ENCODE measurements at places on chromosomes 7 and 10. TPM values are rescaled to one million over a fixed set of nuclear protein-coding genes. Genes with fewer than 3 reads are reported as not detected.

- DNase-seq = no peak
Measured at GRCh38 chr10:91564026-91564425, 68.8 kb downstream of the PPP1R3C start.

Gene AEBP1
- 13.5 TPM for polyA plus RNA-seq

GRCh38 chr10:16742165-16742960 lies 74.9 kb downstream of the RSU1 start:
- DNase-seq = no peak

Gene ZNF479
- polyA plus RNA-seq = not detected

GRCh38 chr7:115728518-115728917 lies 302.0 kb downstream of the TFEC start:
- DNase-seq = no peak

- DNase-seq = no peak
Measured at GRCh38 chr7:104074529-104074928, 85.1 kb upstream of the RELN start.

GRCh38 chr10:9868499-9868898 lies 1149.2 kb upstream of the CELF2 start:
- DNase-seq = no peak

GRCh38 chr10:94430701-94431100 lies 28.4 kb downstream of the TBC1D12 start:
- no peak for DNase-seq

Gene TLL2
- polyA plus RNA-seq = not detected

Gene VWA2
- not detected for polyA plus RNA-seq

GRCh38 chr7:137804836-137805235 lies 41.9 kb downstream of the DGKI start:
- DNase-seq = no peak

DNA sequence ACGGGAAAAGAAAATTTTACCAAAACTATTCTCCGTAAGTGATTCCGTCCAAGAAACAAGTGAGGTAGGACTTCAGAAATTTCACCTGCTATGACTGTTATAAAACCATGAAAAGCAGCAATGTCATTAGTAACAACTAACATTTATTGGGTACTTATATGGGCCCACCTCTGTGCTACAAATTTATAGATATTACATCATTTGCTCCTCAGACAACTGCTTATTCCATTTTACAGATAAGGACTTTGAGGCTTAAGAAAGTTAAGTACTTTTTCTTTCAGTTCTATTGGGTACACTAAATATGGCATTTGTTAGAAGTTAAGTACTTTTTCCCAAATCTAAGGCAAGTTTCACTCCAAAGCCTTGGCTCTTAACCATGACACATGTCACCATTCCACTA lies 36.3 kb downstream of the HACD1 start:
- DNase-seq = no peak

- DNase-seq = peak; percentile 60
Measured at GRCh38 chr10:43304687-43305333, 37.9 kb upstream of the RASGEF1A start.

GRCh38 chr10:12041766-12042408 lies 722 bp downstream of the UPF2 start:
- DNase-seq = peak; percentile 16

DNA sequence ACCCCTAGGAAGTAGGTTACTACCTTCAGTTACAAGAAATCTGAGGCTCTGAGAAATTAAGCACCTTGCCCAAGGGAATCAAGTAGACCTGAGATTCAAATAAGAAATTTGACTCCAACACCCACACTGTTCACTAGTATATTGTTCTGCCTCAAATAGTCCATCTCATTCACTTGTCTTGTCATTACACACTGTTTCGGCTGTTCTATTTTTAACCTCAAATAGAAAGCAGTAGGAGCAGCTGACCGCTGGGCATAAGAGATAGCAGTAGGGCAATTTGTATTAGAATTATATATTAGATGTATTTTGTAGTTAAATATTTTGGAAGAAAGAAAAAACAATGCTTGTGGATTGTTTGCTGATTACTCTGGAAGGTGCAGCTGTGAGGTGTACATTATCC lies 185.1 kb downstream of the INHBA start:
- DNase-seq = no peak

- DNase-seq = no peak
Measured at GRCh38 chr7:27962273-27962672, 218.3 kb downstream of the JAZF1 start.

GRCh38 chr7:89839329-89839728 lies 314.9 kb upstream of the STEAP1 start:
- no peak for DNase-seq

DNA sequence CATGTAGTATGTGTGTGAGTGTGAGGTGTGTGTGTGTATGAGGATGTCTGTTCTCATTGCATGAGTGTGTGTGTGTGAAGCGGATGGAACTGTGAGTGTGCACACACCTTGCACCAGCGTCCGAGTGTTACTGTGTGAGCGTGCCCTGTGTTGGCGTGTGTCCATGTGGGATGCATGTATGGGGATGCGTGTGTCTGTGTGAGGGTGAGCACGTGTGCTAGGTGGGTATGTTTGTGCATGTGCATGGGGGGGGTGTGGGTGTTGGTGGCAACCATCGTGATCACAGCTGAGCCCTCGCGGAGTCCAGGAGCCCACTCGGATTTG lies 6.4 kb downstream of the KNDC1 start:
- DNase-seq = no peak

DNA sequence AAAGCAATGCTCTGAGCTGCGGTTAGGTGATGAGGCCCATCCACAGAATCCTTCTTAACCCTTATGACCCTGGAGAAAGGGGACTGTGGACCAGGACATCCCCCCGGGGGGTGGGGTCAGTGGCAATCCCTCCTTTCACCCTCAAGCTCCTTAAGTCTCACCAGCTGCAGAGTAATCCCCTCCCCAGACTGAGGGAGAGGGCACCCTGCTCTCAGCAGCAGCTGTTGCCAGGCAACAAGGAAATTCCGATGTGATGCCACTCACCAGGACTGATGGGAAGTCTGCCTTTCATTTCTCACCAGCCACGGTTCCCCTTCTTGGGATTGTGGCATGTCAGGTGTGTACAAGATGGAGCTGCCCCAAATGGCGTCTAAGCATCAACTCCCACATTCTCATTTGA lies 129.6 kb downstream of the DOCK1 start:
- DNase-seq = no peak

GRCh38 chr10:78366663-78367411 lies 333.2 kb downstream of the RPS24 start:
- no peak for DNase-seq

Gene CTAGE6
- polyA plus RNA-seq = not detected

Gene MACC1
- 0.03 TPM for polyA plus RNA-seq

GRCh38 chr7:35736725-35737124 lies 41.8 kb upstream of the HERPUD2 start:
- DNase-seq = no peak

GRCh38 chr10:123854003-123854402 lies 37.6 kb downstream of the CPXM2 start:
- DNase-seq = no peak

DNA sequence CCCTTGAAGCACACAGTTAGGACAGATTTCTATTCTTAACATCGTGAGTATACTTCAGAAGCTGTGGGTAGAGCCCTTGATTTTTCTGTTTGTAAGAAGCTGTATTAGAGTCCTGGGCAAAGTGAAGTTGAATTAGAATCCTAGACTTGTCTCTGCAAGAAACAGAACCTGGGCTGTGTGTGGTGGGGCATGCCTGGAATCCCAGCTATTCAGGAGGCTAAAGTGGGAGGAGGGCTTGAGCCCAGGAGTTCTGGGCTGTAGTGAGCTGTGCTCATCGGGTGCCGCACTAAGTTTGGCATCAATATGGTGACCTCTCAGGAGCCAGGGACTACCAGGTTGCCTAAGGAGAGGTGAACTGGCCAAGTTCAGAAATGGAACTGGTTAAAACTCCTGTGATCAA lies 183.4 kb downstream of the GNAI1 start:
- no peak for DNase-seq

DNA sequence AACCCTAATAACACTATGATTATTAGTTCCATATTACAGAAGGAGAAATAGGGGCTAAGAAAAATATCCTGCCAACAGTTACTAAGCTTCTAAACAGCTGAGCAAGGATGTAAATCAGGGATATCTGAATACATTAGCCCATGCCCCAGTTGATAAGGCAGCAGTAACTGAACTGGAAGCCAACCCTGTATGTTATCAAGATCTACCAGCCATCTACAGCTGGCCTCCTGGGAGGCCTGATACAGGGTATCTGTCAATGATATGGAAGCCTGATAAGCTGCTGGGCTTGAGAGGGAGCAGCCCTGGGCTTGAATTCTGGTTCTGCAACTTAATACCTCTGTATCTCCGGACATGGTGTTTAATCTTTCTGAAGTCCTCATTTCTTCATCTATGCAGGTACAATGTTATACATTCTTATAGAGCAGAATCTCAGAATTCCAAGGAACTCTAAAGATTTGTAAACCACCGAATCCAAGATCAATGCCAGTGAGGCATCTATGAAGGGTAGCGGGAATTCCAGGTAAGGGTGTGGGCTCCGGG lies 37.9 kb upstream of the AFAP1L2 start:
- DNase-seq = no peak

- DNase-seq = no peak
Measured at GRCh38 chr10:114682121-114682520, 24.0 kb upstream of the ABLIM1 start.

GRCh38 chr7:132764762-132765161 lies 188.5 kb upstream of the PLXNA4 start:
- no peak for DNase-seq

Gene CYP2C9
- not detected for polyA plus RNA-seq

Gene SORCS3
- polyA plus RNA-seq = 0.66 TPM

Gene SPDYE3
- 8.5 TPM for polyA plus RNA-seq

GRCh38 chr7:118689403-118689802 lies 464.9 kb downstream of the ANKRD7 start:
- no peak for DNase-seq

Gene FGL2
- polyA plus RNA-seq = 0.22 TPM

Measured in naive thymus-derived CD4-positive, alpha-beta T cell (primary cell).